ENCODE measurements at places on chromosomes 2 and 18.

DNA sequence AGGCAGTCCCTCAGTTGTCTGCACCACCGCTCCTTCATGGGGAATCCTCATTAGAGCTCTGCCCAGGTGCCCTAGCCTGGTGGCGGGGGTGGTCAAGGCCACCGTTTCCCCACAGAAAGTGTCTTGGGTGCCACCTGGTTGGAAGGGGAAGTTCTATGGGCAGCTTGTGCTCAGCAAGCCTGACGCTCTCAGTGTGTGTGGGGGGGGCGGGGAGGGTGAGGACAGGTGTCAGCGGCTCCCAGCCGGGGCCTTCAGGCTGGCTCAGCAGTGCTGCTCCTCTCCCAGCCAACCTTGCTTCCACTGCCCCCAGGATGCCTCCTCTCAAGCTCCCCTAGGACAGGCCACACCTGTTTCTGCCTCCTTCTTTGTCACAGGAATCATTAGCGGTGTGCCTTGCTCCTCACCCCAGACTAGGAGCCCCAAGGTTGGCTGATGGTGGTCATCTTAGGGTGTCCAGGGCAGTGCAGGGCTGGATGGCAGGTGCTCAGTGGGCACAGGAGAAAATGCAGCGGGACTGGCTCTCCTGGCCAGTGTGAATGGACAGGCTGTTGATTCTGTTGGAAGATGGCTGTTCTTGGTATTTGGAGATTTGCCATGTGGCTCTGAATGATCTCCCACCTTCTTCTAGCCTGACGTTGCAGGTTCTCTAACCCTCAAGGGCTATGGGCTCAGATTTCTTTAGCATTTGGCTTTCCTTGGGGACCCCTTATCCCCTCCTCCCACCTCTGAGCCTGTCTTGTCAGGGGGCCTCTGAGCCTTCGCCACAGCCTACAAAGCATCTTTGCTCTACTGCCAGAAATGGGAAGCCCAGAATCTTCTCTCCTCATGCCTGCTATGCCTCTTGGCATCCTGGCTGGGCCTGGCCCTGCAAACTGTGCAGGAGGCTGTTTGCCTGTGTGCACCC, 185.8 kb upstream of the HS6ST1 start:
- DNase-seq = no peak

DNA sequence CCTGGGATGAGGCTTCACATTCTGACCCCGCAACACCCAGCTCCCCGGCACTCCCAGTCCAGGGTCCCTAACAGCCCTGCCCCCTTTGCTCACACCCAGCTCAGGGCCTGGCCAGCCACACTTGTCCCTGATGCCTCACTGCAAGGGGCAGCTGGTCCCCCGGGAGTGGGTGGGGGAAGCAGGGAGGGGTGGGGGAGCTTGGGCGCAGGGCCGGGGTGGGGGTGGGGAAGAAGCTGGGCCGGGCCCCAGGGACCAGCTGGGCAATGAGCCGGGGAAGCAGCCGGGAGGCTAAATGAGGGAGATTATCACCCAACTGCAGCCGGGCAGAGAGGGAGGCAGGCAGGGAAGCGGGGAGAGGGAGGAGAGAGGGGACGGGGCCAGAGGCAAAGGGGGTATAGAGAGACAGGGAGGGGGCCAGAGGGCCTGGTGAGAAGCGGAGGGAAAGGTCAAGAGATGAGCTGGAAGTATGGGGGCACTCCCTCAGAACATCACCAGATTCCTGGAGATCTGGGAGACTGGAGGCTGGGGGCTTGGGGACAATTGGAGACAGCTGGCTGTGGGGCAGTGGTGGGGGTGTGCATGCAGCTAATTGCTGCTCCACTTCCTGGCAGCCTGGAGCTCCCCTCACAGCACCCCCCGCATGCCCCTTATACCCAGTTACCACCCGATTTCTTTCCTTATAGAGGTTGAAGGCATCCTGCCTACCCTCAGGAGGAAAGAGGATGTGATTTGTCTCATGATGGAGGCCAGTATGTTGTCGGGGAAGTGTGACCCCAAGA, 2.5 kb upstream of the ASIC4 start:
- no peak for DNase-seq

GRCh38 chr18:47781561-47781960, 148.9 kb downstream of the SMAD2 start:
- no peak for DNase-seq

- peak; percentile 38 for DNase-seq
Observed at GRCh38 chr2:69381337-69381737, 5.7 kb downstream of the GFPT1 start.

DNA sequence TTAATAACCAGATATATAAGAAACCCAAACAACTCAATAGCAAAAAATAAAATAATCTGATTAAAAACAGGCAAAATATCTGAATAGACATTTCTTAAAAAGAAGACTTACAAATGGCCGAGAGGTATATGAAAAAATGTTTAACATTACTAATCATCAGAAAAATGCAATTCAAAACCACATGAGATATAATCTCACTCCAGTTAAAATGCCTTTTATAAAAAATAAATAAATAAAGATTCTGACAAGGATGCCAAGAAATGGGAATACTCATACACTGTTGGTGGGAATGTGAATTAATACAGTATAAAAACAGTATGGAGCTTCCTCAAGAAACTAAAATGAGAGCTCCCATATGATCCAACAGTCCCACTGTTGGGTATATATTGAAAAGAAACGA, 33.9 kb upstream of the BMP10 start:
- peak; percentile 36 for DNase-seq

DNA sequence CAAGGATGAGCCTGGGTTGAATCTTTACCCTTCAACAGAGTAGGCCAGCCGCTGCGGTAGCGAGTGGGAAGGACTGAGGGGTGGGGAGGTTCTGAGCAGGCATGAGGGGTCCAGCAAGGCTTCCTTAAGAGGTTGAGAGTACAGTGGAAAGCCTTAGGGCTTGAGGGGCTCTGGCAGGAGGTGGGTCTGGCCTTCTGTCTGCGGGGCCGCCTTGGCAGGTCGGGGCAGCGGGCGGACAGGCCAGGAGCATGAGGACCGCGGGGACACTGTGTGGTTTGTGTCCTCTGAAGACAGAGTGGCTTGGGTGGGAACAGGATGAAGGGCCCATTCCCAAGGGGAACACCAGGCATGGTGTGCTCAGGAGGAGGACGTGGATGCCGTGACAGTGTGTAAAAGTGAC, 250.3 kb downstream of the AGAP1 start:
- DNase-seq = no peak

GRCh38 chr18:47286776-47287410, 35.4 kb upstream of the SKOR2 start:
- DNase-seq = no peak

GRCh38 chr2:149625671-149626070, 38.1 kb upstream of the MMADHC start:
- DNase-seq = no peak

DNA sequence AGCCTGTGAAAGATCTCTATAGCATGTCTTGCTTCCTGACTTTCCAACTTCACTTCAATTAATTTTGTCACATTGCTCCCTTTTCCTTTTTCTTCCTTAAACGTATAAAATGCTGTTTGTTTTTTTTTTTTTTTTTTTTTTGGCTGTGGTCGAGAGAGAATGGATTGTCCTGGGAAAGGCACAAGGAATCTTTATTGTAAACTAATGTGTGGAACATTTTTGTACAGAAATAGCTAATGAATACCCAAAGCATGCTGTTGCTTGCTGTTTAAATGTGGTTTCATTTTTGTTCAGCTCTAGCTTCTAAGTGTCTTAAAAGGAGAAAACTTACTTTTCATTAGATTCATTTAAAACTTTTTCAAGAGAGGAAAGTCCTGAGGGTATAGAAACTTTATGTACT, 105.5 kb downstream of the GPD2 start:
- peak; percentile 16 for DNase-seq

DNA sequence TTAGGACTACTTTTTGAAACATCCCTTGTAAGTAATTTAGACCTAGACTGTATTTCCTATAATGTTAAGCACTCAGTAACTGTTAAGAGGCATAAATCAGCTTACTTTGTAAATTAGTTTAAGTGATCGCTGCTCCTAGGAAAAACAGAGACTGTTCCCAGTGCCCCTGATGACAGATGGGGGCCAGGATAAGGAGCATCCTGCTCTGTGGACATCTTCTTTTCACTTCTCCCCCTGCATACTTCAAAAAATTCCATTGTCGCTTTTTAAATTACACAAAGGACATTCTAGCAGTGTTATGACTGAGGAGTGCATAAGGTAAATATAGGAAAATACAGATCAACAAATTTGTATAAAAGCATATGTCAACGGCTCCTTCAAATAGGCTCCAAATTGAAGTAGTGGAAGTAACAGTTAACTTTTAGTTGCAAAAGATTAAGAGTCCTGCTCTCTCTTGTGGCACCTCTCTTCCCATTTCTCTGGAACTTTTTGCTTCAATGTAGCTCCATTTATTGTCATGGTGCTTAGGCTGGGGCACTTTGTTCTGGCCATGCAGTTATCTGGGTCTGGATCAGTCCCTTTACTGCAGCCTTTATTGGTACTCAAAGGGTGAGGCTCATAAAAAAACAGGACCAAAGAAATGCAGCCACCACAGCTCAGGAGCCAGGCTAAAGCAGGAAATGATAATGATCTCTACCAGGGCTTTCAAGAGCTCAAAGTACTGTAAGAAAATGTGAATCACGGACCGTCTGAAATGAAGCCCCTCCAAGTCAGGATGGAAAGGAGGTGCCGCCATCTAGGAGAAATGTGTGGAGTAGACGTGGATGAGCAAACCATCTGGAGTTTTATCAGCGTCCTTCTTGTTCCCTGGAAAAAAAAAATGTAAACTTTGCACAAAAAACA, 162.1 kb upstream of the ZNF516 start:
- DNase-seq = no peak

DNA sequence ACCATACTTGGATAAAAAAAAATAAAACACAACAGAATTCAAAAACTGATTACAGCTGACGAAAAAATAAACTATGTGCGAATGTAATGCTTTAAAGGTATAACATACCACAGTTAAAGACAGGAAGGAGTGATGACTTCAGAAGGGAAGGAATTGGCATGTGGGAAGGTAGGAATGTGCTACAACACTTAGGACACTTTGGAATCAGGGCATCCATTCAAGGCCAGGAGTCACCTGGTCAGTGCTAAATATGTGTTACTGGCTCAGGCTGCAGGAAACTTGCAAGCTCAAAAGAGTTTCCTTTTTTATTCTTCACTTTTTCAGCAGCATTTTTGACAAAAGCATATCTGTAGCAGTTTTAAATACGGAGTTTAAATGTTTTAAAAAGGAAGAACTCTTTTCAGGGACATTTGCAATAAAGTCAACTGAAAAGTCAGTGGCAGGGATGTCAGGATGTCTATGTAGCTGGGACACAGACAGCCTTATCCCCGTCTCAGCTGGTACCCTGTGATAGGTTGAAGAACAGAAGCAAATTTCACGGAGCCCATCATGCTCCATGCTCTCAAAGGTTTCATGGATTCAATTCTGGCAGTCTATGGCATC, 138.0 kb upstream of the KLHL14 start:
- DNase-seq = no peak

GRCh38 chr2:164495491-164496223, 125.6 kb downstream of the GRB14 start:
- DNase-seq = peak; percentile 58

- no peak for DNase-seq
Observed at GRCh38 chr2:134778372-134778771, 59.6 kb upstream of the TMEM163 start.

Measured in fibroblast of lung (primary cell).